ENCODE measurements at places on chromosomes 5 and 9.
A peak's percentile ranks its signal among the peaks of the same experiment; 100 is the strongest.

- no peak for DNase-seq
Measured at GRCh38 chr5:54595721-54596120, 78.2 kb downstream of the SNX18 start.

DNA sequence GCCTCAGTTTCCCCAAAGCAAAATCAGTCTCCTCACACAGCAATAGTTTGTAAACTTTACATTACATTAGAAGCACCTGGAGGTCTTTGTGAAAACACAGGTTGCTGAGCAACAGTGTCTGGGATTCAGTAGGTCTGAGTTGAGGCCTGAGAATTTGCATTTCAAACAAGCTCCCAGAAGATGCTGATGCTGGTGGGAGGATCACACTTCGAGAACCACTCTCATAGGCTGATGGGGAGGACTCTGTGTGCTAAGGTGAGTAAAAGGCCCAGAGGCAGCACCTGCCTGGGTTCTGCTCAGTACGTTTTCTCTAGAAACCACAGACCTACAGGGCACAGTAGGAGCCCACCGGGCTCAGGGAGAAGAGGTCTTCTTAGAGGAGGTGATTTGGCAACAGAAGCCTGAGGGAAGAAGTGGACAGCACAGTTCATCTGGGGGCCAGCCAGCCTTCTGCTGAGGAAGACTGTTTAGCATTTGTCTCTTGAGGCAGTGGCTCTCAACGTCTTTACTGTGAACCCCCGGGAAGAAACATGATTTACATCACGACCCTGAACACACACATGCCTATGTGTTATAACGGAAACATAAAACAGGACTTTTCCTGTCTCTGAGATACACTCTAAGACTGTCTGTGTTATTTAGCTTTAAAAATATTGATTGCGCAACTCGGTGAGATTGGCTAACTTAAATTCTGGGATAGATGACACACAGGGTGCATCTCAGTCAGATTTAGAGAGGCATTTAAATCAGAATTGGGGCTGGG is 24.8 kb upstream of the DENND1A start:
- no peak for DNase-seq

DNA sequence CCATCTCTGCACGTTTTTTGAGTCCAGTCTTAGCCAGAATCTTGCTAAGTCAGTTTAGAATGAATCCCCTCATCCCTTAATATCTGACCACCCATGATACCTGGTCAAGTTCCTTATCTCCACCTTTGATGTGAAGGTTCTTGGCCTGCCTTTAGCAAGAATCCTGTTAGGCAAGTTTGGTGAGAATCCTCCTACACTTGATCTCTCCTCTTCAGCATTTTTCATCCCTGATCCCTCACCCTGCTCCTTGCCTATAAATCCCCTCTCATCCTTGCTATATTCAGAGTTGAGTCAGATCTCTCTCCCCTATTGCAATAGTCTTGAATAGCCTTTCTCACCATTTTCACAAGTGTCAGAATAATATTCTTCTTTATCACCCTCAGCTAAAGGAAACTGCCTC is 31.0 kb downstream of the SMIM23 start:
- no peak for DNase-seq

- DNase-seq = peak; percentile 75
Measured at GRCh38 chr9:128242828-128243214, 33.0 kb downstream of the GOLGA2 start.

- DNase-seq = no peak
Measured at GRCh38 chr9:134445000-134445399, 118.7 kb downstream of the RXRA start.

GRCh38 chr5:6615034-6615815 is 17.6 kb downstream of the NSUN2 start:
- no peak for DNase-seq

All from psoas muscle (tissue), 8 donors.